ENCODE measurements at places on chromosomes 13 and 19. TPM values are rescaled to one million over a fixed set of nuclear protein-coding genes. Genes with fewer than 3 reads are reported as not detected.

Gene CBY2
- not detected for polyA plus RNA-seq

Gene CADM4
- polyA plus RNA-seq: 41.4 TPM

Gene FFAR1
- not detected for polyA plus RNA-seq

Gene CGB7
- polyA plus RNA-seq: 0.97 TPM

Gene ADAT3
- polyA plus RNA-seq: 8.1 TPM

Gene GPR183
- polyA plus RNA-seq: 4.2 TPM

Gene FAM216B
- polyA plus RNA-seq: not detected

Gene AMH
- 1.8 TPM for polyA plus RNA-seq

Gene SIGLEC8
- 3.0 TPM for polyA plus RNA-seq

Gene ZNF793
- 8.4 TPM for polyA plus RNA-seq

Gene LGALS14
- polyA plus RNA-seq: not detected

Gene CARS2
- polyA plus RNA-seq: 54.3 TPM

Measured in adrenal gland (tissue), 19 donors.